Iris pigment epithelial cell (primary cell): ENCODE measurements at places on chromosomes 12 and 14.

- DNase-seq, result peak; percentile 87
These were observed 170.5 kb downstream of the NDUFA12 start for GRCh38 chr12:94832780-94833681.

DNA sequence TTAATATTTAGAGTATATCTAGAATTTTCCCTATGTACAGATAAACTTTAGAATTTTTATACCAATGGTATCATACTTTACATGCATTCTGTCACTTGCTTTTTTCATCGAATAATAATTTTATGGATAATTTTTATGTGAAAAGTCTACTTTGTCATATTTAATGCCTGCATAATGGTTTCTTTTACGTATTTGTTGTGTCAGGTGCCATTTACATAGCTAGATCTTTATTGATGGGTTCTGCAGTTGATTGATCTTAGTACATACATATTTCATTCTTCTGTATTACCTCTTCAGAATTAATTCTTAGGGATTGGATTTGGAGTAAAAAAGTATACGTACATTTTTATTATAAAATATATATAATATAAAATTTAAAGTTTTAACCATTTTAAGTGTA, 77.7 kb upstream of the NEDD1 start:
- DNase-seq, result no peak

- DNase-seq, result no peak
These were observed 56.7 kb downstream of the MIPOL1 start for GRCh38 chr14:37254411-37254947.

GRCh38 chr12:13101821-13102375, 1.6 kb downstream of the GSG1 start:
- peak; percentile 61 for DNase-seq

DNA sequence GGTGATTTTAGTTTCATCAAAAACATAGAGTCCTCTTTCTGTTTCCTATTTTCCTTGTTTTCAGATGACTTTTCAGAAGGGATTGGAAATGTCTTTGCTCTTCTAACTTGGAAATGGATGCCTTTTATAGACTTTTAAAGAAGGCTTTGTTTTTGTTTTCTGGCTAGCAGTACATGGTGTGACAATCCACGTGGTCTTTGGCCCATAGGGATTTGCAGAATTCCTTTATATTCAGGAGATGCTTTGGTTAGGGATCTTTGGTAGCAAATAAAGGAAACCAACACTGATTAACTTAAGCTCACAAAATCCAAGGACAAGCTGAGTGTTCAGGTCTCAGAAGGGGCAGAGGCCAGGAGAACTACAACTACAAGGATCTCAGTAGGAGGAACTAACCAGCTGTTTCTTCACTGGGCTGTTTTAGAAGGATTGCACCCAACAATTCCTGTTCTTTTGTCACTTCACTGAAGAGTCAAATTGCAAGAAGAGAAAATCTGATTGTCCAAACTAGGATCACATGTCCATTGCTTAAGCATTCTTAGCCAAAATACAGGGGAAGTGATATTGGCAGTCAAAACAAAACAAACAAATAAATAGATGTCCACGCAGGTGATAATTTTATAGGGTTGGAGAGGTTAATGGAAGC, 58.6 kb upstream of the MANSC4 start:
- DNase-seq, result no peak

DNA sequence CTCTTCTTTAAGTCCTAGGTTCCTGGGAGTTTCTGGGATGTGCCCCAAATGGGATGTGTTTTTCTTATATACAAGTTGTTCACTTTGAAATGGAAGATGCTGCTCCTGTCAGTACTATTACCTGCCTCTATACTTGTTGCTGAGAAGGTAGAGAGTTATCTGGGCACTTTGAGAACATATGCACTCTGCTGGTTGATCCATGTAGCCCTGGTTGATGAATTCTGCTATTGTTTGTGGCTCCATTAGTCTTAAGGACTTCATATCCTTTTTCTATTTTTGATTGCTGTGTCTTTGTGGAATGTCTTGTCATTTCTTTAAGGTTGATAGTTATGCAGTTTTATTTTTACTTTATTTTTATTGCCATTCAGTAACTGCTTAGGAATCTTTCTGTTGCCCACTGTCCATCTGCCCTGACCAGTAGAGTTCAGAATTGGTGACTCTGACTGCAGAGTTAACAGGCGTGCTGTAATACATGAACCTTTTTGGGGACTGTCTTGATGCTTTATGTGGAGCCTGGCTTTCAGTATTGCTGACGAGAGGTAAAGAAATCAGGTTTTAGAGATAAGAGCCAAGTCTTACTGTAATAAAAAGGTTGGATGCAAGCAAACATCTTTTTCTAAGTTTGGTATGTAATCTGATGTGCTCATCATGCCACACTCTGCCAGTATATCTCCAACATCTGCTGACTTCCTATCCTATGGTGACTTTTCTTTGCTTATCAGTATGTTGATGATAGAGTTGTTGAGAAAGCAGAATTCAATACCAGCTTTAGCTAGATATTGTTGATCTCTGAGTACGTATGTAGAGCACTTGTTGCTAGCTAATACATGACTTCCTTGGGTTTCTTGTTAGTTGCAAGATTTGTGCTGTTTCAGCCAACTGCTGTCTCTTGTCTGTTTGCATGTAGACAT, 1.6 kb downstream of the GMPR2 start:
- no peak for DNase-seq

DNA sequence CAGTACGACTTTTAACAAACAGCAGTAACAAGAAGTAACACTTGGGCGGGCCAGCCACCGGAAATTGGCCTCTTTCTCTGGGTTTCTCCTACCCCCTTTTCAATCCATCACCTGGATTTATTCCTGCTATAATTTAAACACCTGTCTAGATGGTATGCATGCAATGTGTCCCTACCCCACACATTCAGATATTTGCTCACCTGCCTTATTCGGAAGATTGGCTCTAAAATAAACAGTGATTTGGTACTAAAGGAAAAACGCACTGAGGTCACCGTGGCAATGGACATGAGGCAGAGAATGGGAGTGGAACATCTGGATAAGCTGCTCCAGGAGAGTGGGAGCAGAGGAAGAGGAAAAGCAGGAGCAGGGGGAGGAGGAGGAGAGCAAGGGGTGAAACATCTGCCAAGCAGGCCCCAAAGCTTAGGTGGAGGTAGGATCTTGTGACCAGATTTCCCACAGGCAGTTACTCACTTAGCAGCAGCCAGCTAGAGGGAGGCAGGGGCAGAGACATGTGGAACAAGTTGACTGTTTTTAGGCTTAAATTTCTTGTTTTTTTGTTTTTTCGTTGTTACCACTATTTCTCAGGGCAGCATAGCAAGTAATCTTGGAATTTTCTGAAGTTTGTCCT, 150.9 kb downstream of the TTLL5 start:
- DNase-seq, result peak; percentile 31

DNA sequence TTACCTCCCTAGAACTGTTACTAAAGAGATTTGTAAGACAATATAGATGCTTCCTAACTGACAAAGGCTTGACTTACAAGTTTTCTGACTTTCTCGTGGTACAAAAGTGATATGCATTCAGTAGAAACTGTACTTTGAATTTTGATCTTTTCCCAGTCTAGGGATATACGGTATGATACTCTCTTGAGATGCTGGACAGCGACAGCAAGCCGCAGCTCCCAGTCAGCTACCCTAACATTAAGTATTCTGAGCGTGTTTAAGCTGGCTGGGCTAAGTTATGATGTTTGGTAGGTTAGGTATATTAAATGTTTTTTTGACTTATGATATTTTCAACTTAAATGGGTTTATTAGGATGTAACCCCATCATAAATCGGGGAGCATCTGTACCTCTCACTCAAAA, 55.2 kb upstream of the CDKL1 start:
- peak; percentile 7 for DNase-seq

GRCh38 chr12:131640525-131640924, 70.4 kb upstream of the SFSWAP start:
- DNase-seq, result no peak

DNA sequence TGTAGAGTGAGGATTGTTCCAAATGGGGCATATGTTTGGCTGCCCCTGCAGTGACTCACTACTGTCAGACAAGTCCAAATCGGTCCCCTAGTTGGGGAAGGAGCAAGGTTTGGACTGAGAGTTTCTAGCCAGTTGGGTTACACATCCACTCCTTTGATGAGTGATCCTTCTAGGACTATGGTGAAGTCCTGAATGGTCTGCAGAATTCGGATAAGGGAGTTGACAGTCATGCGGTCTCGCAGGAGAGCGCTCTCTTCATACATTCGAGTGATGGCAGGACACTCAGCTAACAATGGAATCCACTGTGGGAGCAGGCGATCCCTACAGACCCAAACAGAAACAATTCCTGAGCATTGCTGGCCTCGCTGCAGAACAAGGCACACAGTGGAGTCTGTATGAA, 61.5 kb upstream of the SINHCAF start:
- DNase-seq, result no peak

DNA sequence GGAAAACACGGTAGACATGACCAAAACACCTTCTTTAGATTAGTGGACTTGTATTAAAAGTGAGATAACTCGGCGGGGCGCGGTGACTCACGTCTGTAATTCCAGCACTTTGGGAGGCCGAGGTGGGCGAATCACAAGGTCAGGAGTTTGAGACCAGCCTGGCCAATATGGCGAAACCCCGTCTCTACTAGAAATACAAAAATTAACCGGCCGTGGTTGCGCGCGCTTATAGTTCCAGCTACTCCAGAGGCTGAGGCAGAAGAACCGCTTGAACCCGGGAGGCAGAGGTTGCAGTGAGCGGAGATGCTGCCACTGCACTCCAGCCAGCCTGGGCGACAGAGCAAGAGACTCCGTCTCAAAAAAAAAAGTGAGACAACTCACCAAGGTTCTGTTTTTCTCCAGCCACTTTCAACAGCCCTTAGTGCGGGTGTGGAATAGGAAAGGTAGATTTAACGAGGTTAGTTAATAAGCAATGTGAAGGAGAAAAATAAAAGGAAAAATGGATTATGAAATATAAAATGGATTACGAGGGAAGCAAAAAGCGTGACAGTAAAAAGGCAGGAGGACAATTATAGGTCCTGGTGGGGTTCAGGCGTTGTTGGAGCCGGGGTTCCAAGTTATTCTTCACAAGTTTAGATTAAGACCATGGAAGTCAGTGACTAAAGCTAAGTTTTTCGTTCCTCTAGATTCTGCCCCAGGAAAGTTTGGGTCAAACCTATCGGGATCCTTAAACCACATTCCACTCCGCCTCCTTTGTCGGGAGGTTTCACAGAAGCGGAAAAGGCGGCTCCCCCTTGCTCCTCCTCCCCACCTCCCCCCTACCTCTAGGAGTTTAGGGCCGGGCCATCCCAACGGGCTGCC, 534 bp downstream of the PPP2R3C start:
- peak; percentile 46 for DNase-seq

- no peak for DNase-seq
These were observed 14.9 kb downstream of the TUBA1C start for GRCh38 chr12:49279706-49280159.

DNA sequence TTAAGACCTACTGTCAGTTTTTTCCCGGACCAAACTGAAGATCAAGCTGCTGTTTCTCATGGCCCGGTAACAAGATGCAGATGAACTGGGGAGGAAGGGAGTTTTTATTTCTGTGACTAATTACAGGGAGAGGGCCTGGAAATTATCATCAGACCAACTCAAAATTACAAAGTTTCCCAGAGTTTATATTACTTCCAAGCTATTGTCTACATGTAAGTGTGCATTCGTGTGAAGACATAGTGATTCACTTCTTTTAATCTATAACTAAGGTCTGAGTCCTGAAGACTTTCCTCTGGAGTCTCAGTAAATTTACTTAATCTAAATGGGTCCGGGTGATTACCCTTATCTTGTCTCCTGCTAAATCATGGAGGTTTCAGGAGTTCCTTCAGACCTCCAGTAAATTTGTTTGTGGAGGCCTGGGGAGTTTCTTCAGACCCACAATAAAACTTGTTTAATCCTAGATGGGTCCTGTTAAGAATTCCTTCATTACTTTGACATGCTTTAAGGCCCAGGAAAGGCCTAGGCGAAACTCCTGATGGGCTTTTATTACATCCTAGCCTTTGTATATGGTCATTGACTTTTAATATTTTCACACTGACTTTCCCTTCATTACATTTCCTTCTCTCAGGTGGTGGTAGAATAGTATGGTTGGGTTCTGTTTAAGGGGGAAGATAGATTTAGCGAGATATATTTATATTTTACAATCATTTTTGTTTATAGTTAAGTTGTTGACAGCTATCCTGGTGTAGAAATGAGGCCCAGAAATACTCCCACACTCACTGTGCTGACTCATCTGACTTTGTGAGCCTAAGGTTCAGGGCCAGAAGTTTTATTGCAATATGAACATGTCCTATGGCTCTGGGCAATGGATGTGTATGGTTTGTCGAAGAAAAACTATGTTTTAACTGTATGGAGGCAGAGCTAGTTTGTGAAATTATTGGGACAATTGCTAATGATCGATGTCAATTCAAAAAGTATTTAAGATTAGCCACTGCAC, 627.0 kb upstream of the FBXO33 start:
- no peak for DNase-seq
